ENCODE measurements at places on chromosomes 11 and 22.
A peak's percentile ranks its signal among the peaks of the same experiment; 100 is the strongest.

DNA sequence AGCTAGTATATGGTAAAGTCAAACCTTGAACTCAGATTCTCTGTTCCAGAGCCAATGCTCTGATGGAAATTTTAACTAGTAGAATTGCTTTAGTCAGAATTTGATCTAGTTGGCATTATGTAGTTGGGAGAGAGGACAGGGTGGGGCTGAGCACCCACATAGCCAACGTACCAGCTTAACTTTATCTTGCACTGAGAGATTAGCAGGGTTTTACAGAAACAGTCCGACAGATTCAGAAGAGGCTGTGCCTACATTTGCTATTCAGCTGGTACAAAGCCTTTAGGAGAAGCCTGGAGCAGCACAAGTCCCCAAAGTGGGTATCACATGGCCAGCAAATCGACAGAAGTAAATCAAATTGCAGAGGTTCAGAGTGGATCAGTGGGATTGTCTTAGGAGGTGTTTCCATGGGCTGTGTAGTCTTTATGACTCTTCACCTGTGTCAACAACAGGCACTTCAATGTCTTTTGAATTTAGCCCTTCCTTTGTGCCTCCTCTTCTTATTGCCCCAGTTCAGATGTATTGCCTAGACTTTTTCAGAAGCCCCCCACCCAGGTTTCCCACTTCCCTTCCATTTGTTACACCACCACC is 7.3 kb upstream of the CSRP3 start:
- DNase-seq, result no peak

DNA sequence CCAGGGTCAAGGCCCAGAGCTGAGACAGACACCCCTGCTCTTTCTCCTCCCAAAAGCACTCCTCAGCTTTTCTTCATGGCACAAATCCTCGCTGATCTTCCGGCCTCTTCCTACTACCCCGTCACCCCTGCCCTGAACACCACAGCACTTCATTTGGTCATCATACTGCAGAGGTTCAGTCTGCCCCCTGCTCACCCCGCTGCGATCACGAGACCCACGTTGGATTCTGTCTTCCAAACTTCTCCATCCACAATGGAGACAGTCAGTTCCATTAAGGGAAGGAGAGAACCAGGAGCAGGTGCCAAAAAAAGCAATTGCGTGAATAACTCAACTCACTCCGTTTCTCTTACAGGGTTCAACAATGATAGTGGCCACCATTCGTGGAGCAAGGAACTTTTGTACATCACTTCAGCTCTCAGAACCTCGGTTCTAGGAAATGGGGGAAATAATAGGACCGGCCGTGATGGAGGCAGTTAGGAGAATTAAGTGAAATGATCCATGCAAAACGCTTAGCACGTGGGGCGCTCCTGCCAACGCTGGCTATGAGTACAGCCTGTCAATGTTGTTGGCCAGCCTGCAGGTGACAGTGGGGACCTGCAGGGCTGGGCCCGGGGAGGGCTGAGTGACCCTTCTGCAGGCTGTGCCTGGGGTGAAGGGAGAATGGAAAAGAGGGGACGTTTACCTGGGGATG is 45.9 kb downstream of the MN1 start:
- DNase-seq, result no peak

DNA sequence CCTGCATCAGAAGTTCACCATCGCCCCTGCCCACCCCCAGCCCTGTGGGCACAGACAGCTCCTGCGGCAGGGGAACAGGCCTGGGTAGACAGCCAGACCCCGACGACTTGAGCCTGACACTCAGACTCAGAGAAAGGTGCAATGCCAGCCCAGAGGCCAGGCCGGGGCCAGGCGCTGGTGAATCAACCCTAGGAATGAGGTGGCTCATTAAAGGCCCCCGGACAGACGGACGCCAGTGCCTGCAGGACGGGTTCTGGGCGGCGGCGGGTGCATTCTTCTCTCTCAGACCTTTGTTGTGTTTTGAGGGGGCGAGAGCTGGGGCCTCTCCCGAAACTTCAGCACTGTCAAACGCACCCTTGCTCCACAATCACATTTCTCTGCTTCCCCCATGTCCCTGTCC is 5.6 kb downstream of the OVOL1 start:
- no peak for DNase-seq

DNA sequence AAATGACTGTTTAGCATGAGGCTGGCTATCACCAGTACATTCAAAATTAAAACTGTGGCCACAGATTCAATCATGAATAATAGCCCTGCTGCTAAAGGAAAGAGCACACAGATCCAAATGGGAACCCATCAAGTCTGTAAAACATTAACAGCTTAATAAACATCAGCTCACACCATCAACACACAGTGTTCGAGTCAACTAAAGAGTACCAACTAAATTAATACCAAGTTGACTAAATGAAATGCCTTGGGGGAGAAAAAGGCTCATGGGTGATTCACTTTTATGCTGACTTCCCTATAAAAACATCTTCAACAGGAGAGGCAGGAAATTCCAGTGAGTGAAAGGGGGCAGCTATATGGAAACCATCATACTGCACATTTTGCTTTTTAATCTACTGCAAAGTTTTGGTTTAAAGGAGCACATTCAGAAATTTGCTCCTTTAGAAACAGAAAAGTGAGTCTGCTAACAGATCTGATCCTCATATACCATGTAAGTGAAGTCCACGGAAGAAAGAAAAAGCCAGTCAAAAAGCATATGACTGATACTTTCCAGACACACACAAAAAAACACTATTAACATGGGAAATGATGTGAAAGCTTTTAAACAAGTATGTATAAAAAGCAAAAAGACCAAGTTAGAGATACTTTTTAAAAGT is 16.3 kb downstream of the LGR4 start:
- peak; percentile 64 for DNase-seq

- no peak for DNase-seq
Measured at GRCh38 chr11:120689596-120690275, 178.2 kb downstream of the GRIK4 start.

DNA sequence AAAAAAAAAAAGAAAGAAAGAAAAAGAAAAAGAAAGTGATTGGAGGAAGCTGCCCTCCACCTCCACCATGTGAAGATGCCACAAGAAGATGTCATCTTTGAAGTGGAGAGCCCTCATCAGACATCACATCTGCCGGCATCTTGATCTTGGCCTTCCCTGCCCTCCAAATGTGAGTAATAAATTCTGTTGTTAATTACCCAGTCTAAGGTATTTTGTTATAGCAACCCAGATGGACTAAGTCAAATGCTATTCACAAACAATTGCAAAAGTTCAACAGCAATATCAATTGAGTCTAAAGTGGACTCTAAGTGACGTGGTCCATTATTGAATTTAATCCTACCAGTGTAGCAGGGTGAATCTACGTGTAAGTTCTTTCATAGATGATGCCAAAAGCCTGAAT is 55.9 kb upstream of the NUP160 start:
- peak; percentile 45 for DNase-seq

DNA sequence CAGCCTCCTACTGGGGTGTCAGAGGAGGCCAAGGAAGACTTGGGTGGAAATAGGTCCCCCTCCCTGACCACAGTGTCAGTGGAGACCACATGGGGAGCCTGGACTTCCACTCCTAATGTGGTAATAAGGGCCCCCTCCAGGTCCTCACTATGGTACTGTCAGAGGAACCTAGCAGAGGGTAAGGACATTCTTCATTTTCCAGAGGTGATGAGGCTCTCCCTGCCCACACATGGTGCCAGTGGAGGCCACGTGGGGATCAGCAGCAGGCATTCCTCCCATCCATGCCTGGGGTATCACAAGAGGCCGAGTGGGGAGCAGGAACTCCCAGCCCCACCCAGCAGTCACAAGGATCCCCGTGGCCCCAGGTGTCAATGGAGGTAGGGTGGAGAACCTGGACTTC is 6.5 kb upstream of the CLDN5 start:
- no peak for DNase-seq

- no peak for DNase-seq
Measured at GRCh38 chr11:75982309-75982708, 167.3 kb downstream of the UVRAG start.

DNA sequence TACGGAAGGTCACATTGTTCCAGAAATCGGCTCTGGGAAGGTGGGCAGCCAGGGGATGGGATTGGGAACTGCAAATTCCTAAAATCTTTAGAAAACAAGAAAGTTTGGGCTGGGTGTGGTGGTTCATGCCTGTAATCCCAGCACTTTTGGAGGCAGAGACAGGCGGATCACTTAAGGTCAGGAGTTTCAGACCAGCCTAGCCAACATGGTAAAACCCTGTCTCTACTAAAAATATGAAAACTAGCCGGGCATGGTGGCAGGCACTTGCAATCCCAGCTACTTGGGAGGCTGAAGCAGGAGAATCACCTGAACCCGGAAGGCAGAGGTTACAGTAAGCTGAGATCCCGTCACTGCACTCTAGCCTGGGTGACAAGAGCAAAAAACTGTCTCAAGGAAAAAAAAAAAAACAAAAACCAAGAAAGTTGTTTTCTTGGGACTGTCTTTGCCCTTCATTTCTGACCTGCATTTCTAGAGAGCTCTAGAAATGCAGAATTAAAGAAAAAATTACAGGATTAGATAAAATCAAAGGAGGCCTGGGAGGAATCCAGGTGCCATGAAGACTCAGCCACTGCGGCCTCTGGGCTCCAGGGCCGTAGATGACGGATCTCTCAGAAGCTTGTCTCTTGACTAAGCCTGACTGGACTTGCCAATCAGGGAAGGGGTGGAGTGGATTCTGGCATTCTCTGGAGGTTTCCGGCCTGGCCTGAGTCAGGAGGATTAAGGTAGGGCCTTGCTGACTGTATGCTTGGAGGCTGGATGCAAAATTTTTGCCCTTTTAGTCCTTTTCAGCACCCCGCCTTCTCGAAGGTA is 5.3 kb upstream of the MALAT1 start:
- DNase-seq, result peak; percentile 99

- no peak for DNase-seq
Measured at GRCh38 chr22:39395936-39396796, 3.4 kb upstream of the TAB1 start.

DNA sequence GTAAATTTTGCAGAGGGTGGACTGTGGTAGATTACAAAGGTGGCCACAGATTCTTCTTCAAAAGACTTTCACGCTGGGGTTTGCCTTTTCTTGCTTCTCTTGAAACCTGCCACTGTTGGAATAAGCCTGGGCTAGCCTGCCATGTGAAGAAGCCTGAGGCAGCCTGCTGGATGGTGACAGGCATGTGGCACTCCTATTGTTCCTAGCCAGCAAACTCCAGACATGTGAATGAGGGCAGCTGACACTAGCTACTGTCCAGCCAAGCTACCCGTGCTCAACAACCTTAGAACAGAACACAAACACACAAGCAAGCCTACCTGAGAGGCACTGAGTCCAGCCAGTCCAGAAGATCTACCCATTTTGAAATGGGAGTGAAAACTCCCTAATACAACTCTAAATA is 322.7 kb upstream of the LARGE1 start:
- no peak for DNase-seq

DNA sequence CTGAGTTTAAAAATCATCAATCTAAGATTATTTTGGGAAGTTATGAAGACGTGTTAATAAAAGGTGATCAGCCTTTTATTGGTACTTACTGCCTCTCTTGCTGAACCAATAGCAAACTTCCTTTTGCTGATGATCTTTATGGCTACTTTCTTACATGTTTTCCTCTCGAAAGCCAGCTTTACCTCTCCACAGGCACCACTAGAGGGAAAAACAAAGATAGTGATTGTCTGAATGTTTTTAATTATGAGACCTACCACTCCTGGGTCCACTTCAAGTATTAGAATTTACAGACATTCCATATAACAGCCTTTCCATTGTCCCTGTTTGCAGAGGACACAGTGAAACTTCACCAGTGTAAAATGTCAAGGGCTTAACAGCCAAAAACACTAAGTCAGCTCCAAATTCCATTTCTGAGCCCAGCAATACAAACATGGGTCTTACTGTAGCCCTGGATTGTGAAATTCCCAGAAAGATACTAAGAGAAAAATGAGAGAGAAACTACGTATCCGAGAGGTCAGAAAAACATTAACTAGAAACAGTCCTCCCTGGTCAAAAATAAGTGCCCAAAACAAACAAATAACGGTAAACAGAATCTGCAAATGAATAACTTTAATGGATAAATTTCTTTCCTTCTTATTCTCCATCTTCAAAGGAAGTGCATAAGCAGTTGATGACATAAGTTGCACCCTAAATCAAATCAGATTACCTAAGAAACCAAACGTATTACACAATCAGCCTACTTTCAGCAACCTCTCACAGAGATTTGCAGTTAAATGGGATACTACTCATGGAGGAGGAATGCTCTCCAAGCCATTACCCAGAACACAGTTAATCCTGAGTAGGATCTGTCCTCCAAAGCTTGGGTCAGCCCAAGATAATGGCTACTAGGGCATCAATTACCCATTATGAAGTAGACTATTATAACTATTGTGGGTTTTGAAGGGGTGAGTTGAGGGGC is 29.5 kb downstream of the CHEK2 start:
- peak; percentile 98 for DNase-seq

DNA sequence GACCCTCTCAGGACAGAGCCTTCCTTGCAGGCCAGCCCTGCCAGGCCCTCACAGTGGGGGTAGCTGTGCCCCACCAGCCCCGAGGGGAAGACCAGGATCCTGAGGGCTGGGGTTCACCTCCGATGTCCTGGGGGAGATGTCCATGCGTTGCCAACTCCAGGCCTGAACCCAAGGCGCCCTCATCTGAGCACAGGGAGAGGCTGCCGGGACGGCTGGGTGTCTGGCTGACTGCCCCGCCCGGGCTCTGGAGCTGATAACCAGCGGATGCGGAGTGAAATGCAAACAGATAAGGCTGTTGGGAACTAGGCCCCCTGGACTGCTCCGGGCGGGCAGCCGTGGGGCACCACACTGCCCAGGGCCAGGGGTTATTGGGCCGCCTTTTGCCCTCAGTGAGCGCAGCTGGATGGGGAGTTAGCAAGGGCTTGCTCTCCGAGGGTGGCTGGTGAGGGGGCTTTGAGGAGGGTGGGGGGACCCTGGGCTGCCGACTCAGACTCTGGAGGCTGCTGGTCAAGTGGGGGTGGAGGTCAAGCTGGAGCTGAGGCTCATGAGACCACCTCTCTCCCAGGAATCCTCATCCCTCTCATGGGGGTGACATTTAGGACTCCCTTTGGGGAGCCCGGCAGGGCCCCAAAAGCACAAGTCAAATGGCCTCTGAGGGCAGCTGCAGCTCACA is 5.6 kb upstream of the MUC6 start:
- DNase-seq, result no peak

DNA sequence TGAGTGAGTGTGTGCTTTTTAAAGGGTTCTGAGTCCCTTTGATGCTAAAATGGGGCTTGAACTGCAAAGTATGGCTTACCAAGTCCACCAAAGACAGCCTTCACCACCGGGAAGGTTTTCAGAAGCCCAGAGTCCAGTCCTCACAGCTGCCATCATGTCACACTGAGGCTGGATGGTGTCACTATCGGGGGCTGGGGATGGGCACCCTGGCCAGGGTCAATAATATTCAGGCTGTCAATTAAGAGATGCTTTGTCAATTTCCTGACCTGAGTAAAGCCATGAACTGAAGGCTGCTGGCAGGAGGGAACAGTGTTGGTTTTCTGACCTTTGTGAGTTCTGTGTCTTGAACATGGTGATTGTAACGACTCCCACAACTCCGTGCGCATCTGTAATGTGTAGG is 373.0 kb upstream of the B3GAT1 start:
- DNase-seq, result no peak
